Effector memory CD4-positive, alpha-beta T cell (primary cell): ENCODE measurements at places on chromosomes 13 and 19.
A peak's percentile ranks its signal among the peaks of the same experiment; 100 is the strongest.

GRCh38 chr13:110714797-110715394, 1.4 kb downstream of the ING1 start:
- DNase-seq = peak; percentile 33

GRCh38 chr19:33734913-33735312, 61.8 kb upstream of the KCTD15 start:
- DNase-seq = no peak

GRCh38 chr19:15264061-15264932, 32.0 kb upstream of the EPHX3 start:
- DNase-seq = peak; percentile 55

GRCh38 chr19:43290568-43291359, 21.4 kb upstream of the PSG9 start:
- DNase-seq = no peak

GRCh38 chr19:35073941-35074340, 32.4 kb downstream of the HPN start:
- no peak for DNase-seq

- no peak for DNase-seq
Measured at GRCh38 chr13:41700790-41701310, 243.5 kb downstream of the RGCC start.

- no peak for DNase-seq
Measured at GRCh38 chr13:26112843-26113242, 61.0 kb upstream of the SHISA2 start.

- DNase-seq = peak; percentile 97
Measured at GRCh38 chr19:11090264-11090996, 1.2 kb downstream of the LDLR start.

DNA sequence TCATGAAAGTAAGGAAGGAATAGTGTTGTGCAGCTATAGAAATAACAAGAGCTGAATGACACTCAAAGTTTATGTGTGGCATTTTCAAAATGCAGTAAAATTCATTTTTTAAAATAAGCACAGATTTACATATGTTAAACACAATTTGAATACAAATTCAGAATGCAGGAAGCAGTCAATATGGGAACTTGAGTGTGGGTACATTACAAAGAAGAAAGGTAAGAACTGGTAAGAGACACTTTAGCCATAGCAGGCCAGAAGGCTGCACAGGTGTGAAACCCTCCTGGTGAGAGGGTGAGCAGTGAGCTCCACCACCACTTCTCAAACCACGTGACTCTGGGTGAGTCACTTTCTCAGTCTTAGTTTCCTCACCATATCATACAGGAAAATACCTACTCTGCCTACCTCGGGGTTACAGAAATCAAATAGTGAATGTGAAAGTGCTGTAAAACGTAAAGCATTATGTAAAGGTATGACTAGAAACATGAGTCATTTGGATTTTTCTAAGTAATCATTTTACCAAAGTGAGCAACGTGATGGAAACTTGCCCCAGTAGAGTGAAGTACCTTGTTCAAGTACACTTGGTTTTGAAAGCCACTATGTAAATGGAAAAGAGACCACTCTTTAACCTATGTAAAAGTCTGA, 40.5 kb downstream of the USP12 start:
- peak; percentile 50 for DNase-seq

GRCh38 chr13:76523740-76524340, 362.4 kb downstream of the KCTD12 start:
- DNase-seq = no peak
